CD8-positive, alpha-beta memory T cell (primary cell): ENCODE measurements at places on chromosomes 2 and 18. TPM values are rescaled to one million over a fixed set of nuclear protein-coding genes. Genes with fewer than 3 reads are reported as not detected.

Gene WBP1
- total RNA-seq, result 31.2 TPM

Gene CYP1B1
- total RNA-seq, result 19.4 TPM

Gene ANKRD30BL
- total RNA-seq, result not detected

Gene KIF5C
- total RNA-seq, result 19.8 TPM

Gene TMEM198
- total RNA-seq, result 6.0 TPM

Gene C2orf72
- not detected for total RNA-seq

Gene NGEF
- total RNA-seq, result not detected

Gene ASPRV1
- 0.64 TPM for total RNA-seq

Gene SERPINB3
- not detected for total RNA-seq

Gene ING5
- 48.4 TPM for total RNA-seq

Gene LIMS4
- 0.91 TPM for total RNA-seq

Gene PARD6G
- 0.33 TPM for total RNA-seq
